ENCODE measurements at places on chromosomes 4 and X. TPM values are rescaled to one million over a fixed set of nuclear protein-coding genes. Genes with fewer than 3 reads are reported as not detected.

GAGE13 gene
- not detected for polyA plus RNA-seq

POU4F2 gene
- not detected for polyA plus RNA-seq

GLRA3 gene
- not detected for polyA plus RNA-seq

STAP1 gene
- polyA plus RNA-seq: 0.09 TPM

SPANXC gene
- not detected for polyA plus RNA-seq

AFM gene
- not detected for polyA plus RNA-seq

Measured in forelimb muscle (tissue), 1 donor.